Sigmoid colon (tissue), 7 donors: ENCODE measurements at places on chromosomes 7 and 10. TPM values are rescaled to one million over a fixed set of nuclear protein-coding genes. Genes with fewer than 3 reads are reported as not detected.

GRCh38 chr7:102834999-102835398 is 77.8 kb upstream of the LRRC17 start:
- H3K27ac ChIP-seq: no peak overlapping the region
- H3K27me3 ChIP-seq: no peaks in the 10 kb centered on the region
- DNase-seq: no peak
- H3K4me1 ChIP-seq: no peaks in the 10 kb centered on the region
- no peak overlapping the region for H3K4me3 ChIP-seq
- H3K36me3 ChIP-seq: peaks cover 12% of the 10 kb centered on the region

DNA sequence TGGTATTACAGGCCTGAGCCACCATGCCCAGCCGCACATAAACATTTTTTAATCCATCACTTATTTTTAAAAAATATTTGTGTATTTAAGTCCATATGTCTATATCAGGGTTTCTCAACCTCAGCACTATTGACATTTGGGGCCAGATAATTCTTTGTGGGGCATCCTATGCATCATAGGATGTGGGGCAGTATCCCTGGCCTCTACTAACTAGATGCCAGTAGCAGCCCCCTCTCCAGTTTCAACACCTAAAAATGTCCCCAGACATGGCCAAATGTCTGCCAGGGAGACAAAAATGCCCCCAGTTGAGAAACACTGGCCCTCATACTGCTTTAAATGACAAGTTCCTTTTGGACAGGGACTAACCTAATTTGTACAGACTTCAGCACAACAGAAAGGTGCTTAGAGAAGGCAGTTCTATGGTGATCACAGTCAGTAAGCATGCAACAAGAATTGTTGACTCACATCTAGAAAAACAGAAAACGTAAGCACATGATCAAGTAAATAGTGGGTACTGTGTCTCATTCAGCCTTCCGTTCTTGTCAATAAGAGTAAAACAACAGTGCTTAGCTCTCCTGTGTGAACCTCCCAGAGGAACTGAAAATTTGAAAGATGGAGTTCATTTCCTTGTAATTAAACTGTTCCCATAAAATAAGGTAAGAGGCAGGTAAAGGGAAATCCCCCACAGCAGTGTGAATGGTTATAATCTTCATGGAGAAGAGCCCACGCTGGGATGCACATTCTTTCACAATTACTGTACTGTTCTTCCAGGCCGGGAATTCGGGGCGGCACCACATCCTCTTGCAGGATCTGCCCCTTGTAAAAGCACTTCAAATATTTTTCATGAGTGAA is 17.3 kb upstream of the ADRB1 start:
- H3K27me3 ChIP-seq: no peaks in the 10 kb centered on the region
- no peak for DNase-seq
- H3K27ac ChIP-seq: no peak overlapping the region
- H3K36me3 ChIP-seq: no peaks in the 10 kb centered on the region

DNA sequence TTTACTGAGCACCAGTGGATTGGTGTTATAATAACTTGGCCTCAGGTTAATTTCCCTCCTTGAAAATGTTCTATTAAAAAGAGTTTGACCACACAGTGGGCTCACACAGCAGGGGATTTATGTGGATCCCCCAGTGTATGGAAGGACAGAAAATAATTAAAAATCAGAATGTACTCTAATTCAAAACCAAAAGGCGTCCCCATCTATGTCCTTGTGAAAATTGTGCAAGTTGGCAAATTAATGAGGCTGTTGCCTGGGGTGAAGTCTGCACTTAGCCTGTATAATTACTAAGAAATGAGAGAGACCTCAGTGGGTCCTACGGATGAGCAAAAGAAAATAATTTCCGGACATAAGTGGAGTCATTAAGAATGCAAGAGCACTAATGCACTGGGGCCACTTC is 31.1 kb downstream of the PIK3CG start:
- no peaks in the 10 kb centered on the region for H3K4me1 ChIP-seq
- no peaks in the 10 kb centered on the region for H3K27me3 ChIP-seq
- no peak for DNase-seq
- H3K36me3 ChIP-seq: no peaks in the 10 kb centered on the region
- no peak overlapping the region for H3K27ac ChIP-seq

Gene CEP41
- 7.7 TPM for total RNA-seq
